Epithelial cell of umbilical artery (primary cell): ENCODE measurements at places on chromosomes 5 and 9. TPM values are rescaled to one million over a fixed set of nuclear protein-coding genes. Genes with fewer than 3 reads are reported as not detected.

Gene FABP6
- total RNA-seq: not detected in 2 replicates

Gene AFF4
- 27.0 and 29.3 TPM in 2 replicates for total RNA-seq

Gene ZDHHC21
- 16.9 and 24.2 TPM in 2 replicates for total RNA-seq

Gene DMGDH
- total RNA-seq: 0.30 and 0.32 TPM in 2 replicates

Gene C6
- not detected in 2 replicates for total RNA-seq

Gene KIF4B
- total RNA-seq: 0.30 and 0.32 TPM in 2 replicates

Gene GADD45G
- total RNA-seq: 0.61 and 0.65 TPM in 2 replicates

Gene GPR151
- not detected in 2 replicates for total RNA-seq

Gene DRD1
- not detected in 2 replicates for total RNA-seq

Gene TMEM215
- total RNA-seq: not detected in 2 replicates

Gene RGS7BP
- 0.32 and 1.1 TPM in 2 replicates for total RNA-seq

Gene PCDHB8
- total RNA-seq: under 0.01 and 0.15 TPM in 2 replicates

Gene PAEP
- total RNA-seq: not detected in 2 replicates

Gene CSNK1G3
- total RNA-seq: 47.7 and 53.8 TPM in 2 replicates

Gene QRFP
- not detected in 2 replicates for total RNA-seq

Gene ACTBL2
- total RNA-seq: under 0.01 TPM in 1 of 2 replicates, not detected in the other

Gene GNAQ
- 33.1 and 41.3 TPM in 2 replicates for total RNA-seq

Gene ENTR1
- 30.2 and 32.2 TPM in 2 replicates for total RNA-seq

Gene TAL2
- 0.32 TPM in 1 of 2 replicates, not detected in the other for total RNA-seq

Gene SLC36A2
- not detected in 2 replicates for total RNA-seq

Gene GARIN3
- not detected in 2 replicates for total RNA-seq

Gene PCDHGB1
- under 0.01 and 0.65 TPM in 2 replicates for total RNA-seq

Gene SH3RF2
- total RNA-seq: 2.6 and 3.6 TPM in 2 replicates

Gene MAP1B
- 50.8 and 226 TPM in 2 replicates for total RNA-seq

Gene CAMK4
- 1.6 and 3.6 TPM in 2 replicates for total RNA-seq

Gene CCL28
- total RNA-seq: 0.65 and 1.1 TPM in 2 replicates

Gene LCN9
- not detected in 2 replicates for total RNA-seq

Gene FBN2
- total RNA-seq: 272 and 277 TPM in 2 replicates

Gene FOCAD
- 66.4 and 93.9 TPM in 2 replicates for total RNA-seq

Gene KCNIP1
- total RNA-seq: not detected in 2 replicates

Gene INSL4
- total RNA-seq: not detected in 2 replicates

Gene SLC9A3
- total RNA-seq: 0.65 and 0.76 TPM in 2 replicates

Gene SLC1A1
- total RNA-seq: 7.0 and 11.4 TPM in 2 replicates

Gene MEGF9
- 4.9 and 9.3 TPM in 2 replicates for total RNA-seq

Gene ADRA1B
- not detected in 2 replicates for total RNA-seq

Gene FIBCD1
- total RNA-seq: under 0.01 and 0.46 TPM in 2 replicates

Gene PCDHGA1
- total RNA-seq: under 0.01 and 0.32 TPM in 2 replicates

Gene OTP
- total RNA-seq: not detected in 2 replicates

Gene ELOVL7
- total RNA-seq: under 0.01 and 0.61 TPM in 2 replicates

Gene PIP5K1B
- 0.32 TPM in 1 of 2 replicates, not detected in the other for total RNA-seq

Gene JAKMIP2
- 1.2 TPM in 1 of 2 replicates, not detected in the other for total RNA-seq

Gene CSF1R
- not detected in 2 replicates for total RNA-seq

Gene PCDHA4
- 0.32 and 0.61 TPM in 2 replicates for total RNA-seq

Gene F12
- 1.3 and 1.7 TPM in 2 replicates for total RNA-seq
